ENCODE measurements at places on chromosomes 12 and 14.

DNA sequence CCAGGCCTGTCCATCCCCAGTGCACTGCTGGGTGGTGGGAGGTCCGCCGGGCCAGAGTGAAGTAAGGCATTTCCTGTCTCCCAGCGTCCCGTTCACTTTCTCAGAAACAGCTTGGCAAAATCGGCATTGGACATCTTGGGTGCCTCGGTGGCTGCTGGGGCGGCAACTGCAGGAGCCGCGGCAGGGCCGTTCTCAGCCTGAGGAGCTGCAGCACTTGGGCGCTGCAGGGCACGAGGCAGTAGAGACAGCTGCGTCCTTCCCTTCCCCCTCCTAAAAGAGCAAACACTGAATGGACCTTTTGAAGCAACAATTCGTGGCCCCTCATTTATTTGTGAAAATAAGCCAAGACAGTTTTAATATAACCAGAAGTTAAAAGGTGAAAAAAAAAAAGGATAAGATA, 8.3 kb downstream of the FICD start:
- DNase-seq: no peak

GRCh38 chr12:3149515-3150307, 72.5 kb downstream of the TSPAN9 start:
- DNase-seq: no peak

GRCh38 chr12:13340149-13340548, 143.6 kb downstream of the EMP1 start:
- DNase-seq: no peak

DNA sequence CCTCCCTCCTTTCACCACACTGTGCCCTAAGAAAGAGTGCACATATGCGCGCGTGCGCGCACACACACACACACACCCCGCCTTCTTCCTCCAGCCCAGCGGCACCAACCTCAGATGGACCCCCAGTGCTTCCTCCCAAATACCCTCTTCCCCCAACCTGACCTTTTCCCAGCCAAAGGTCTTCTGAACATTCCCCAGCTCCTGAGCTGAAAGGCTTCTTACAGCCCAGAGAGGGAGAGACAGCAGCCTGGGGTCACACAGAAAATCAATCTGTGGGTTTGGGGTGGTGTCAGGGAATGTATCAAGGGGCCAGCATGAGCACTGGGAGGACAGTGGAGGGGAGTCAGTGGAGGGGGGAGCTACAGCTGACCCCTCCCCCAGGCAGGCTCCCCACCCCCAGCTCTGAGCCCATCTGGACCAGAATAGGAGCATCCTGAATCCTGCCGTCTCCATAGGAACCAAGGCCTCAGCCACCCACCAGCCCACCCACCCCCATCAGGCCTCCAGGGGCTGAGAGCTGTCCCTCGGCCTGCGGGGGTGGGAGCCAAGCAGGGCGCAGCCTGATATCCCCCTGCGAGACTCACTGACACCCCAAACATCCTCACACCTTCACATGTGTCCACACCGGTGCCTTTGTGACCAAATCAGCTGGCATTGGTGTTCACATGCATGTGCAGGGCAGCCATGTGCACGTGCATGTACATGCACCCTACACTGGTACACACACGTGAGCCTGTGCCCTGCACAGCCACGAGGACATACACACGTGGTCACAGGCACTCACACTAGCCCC, 5.7 kb downstream of the RASAL1 start:
- no peak for DNase-seq

GRCh38 chr12:1102791-1103450, 111.9 kb downstream of the ERC1 start:
- DNase-seq: no peak

- DNase-seq: no peak
Observed at GRCh38 chr12:104677441-104678089, 220.8 kb downstream of the CHST11 start.

DNA sequence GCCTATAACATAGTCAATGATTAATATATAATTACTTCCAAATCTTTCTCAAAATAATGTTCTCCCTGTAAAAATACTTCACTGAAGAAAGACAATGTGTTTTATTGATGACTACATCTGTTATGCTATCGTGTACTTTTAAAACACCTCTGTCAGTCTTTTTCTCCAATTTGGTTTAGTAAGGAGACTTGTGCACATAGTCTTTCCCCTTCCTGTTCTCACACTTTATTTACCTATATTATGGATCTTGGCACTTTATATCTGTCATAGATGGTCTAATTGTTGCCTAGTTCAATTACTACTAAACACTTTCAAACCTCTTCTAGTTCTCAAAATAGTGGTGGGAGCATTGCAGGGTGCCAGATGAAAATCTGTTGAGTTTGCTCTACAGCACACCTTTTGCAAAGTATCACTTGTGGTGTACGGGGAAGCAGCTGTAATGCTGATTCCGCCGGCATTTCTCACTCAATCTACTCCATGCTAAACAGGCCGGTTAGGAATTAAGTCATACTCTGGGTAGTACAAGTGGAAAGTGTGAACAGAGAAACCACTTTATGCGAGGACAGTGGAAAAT, 1.1 kb upstream of the INSM2 start:
- no peak for DNase-seq

- DNase-seq: no peak
Observed at GRCh38 chr14:55190906-55191202, 531 bp downstream of the DLGAP5 start.

DNA sequence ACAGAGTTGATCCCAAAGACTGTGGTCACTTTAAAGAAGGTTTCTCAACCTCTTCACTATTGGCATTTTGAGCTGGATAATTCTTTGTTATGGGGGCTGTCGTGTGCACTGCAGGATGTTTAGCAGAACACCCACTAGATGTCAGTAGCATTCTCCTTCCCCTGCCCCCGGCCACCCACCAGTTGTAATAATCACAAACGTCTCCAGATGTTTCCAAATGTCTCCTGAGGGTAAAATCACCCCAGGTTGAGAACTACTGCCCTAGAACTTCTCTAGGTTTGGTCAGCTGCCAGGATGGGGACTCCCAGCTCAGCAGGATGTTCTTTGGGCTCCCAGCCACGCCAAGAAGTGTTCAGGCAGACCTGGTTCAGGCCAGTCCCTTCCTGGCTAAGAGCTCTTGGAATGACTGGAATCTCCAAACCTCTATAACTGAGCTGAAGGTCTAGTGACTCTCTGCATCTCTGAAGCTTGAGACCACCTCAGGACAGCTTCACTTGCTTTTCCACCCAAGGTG, 12.5 kb upstream of the AJUBA start:
- no peak for DNase-seq

DNA sequence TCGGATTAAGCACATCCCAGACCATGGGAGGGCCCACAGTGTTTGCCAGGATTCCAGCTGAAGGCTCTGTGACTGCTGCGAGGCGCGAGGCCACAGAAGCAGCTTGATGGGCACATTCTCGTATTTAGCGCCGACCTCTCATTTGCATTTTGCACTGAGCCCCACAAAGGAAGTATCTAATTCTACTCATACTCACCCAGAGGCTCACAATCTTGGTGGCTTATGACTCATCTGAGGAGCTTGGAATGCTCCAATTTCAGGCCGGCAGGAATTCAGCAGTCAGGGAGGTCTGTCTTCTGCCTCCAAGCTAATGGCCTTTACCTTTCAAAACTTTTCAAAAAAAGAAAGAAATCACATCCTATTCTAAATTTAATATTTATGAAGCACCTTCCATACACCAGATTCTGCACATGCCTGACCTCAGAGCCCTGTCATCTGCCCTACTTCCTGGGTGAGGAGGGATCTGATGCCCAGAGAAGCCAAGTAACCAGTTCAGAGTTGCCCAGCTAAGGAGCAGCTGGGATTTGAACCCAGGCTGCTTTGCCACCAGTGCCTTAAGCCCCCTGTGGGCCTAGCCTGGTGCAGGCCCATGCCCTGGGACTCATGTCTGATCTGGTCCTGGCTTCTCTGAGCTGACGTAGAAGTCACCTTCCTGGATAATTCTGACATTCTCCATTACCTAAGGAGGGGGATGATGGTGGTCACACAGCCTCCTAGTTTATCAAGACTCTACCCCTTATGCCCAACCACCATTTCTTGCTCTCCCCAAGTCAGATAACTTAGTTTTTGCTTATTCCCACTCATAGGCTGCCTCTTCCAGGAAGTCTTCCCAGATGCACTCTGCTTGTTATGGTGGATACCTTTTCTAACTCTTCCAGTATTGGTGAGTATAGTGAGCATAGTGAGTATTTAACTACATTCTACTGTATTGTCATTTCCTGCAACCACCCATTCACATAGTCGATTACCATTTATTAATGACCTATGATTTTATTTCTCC, 198.9 kb downstream of the RBM19 start:
- DNase-seq: no peak

- DNase-seq: no peak
Observed at GRCh38 chr12:83985084-83985483, 927.5 kb downstream of the SLC6A15 start.

DNA sequence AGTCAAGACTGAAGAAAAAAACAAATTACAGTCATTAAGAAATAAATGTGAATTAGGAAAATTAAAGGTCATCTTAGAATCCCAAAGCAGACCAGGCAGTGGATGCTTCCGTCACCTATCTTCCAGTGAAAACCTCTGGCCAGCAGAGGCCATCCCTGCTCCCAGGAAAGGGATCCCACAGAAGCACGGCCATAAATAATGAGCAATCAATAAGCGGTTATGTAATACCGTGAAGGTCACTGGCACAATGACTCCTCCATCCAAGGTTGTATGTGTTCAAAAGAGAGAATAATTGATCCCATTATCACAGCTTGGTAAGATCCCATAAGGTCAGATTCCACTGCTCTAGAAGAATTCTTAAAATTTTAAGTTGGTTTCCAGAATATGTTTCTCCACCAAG, 85.7 kb downstream of the PPP2R5E start:
- DNase-seq: no peak

GRCh38 chr14:75236901-75237419, 41.7 kb upstream of the FOS start:
- DNase-seq: no peak

DNA sequence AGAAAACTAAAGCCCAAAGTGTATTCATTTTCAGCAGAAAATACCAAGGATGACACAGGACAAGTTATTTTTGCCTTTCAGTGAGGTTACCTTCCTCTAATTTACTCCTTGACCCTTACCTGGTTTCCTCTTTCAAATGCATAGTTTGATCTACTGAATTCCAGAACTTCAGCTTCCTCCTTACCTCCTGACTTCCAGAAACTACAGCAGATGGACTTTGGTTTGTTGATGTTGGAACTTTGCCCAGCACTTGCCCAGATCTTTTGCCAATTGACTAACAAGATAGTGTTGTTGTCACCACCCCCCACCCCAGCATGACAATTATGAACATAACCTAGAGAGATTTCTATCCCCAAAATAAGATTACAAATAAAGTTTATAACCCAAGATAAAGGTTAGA, 63.2 kb downstream of the NAV3 start:
- no peak for DNase-seq

- no peak for DNase-seq
Observed at GRCh38 chr12:12531194-12531593, 31.5 kb downstream of the DUSP16 start.

GRCh38 chr14:90114554-90114953, 52.8 kb downstream of the KCNK13 start:
- no peak for DNase-seq

- DNase-seq: peak; percentile 61
Observed at GRCh38 chr12:47216150-47216677, 136.5 kb upstream of the AMIGO2 start.

DNA sequence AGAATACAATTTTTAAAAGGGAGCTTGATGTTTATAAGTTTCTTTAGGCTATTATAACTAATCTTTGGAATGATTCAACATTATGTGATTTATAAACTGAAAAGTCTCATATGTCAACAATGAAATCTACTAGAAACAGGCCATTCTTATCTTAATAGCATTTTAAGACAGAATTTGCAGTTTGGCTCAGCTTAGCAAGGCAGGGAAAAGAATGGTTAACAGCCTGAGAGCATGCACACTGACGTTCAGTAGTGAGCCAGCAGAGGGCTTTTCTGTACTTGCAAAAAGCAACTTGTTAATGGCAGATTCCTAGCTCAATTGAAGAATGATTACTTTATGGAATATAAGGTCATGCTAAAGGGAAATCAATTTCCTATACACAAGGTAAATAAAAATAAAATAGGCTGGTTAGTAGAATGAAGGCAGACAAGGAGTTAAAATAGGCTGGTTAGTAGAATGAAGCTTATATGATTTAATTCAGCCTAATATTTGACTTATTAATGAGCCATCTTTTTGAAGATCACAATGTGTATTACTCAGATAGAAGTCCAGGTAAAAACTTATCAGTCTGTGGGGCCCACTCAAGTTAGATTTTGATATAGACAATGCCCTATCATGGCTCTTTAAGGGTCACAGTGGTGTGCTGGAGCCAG, 95.9 kb downstream of the OTOGL start:
- no peak for DNase-seq

GRCh38 chr12:116498471-116498870, 60.7 kb upstream of the MAP1LC3B2 start:
- DNase-seq: no peak

DNA sequence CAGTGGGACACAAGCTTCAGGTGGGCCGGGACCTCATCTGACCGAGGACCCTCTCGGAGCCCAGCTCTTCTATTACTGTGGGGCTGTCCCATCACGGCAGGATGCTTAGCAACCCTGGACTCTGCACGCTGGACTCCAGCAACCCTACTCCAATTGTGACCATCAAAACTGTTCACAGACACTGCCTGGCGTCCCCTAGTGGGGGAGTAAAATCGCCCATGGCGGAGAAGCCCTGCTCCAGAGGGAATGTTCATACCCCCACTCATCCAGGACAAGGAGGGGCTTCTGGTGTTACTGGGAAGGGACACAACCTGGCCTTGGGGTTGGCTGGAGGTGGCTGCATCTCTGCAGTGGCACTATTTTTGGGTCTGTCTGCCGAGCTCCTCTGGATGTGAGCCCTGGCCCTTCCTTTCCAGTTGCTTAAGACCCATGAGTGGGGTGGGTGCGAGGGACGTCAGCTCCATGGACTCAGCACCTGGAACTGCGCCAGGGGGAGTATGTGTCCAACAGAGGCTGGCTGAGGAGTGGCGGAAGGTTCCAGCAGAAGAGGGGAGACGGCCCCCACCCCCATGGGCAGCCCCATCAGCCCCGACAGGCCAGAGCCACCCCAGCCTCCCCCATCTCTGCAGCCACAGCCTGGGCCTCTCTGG, 103.8 kb downstream of the RFLNA start:
- no peak for DNase-seq

GRCh38 chr12:49990273-49990672, 17.5 kb downstream of the AQP6 start:
- DNase-seq: no peak

GRCh38 chr12:2976581-2976996, 17.4 kb downstream of the TEAD4 start:
- no peak for DNase-seq
